KG1 (cell line): ENCODE measurements at places on chromosomes 7 and 10.

- DNase-seq, result no peak
Observed at GRCh38 chr10:22437620-22438588, 92.6 kb downstream of the SPAG6 start.

DNA sequence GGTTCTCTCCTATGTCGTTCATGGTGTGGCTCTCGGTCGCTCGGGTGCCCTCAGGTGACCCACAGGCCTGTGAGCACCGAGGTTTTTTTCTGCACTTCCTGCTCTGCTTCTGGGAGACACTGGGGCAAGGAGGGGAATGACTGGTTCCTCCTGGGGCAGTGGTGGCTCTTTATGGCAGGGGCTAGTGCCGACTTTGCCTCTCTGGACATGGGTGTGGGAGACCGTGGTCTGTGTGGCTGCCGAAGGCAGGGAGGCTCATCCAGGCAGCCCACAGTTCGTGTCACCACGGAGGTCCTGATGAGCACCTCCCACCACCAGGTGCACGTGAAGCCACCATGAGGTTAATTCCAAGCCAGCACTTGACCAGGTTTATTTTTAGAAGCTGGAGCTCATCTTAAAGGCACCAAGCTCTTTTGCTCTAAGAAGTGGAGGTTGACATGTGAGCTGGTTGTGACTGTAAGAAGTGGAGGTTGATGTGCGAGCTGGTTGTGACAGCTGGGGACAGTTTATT is 24.7 kb upstream of the DPYSL4 start:
- no peak for DNase-seq

DNA sequence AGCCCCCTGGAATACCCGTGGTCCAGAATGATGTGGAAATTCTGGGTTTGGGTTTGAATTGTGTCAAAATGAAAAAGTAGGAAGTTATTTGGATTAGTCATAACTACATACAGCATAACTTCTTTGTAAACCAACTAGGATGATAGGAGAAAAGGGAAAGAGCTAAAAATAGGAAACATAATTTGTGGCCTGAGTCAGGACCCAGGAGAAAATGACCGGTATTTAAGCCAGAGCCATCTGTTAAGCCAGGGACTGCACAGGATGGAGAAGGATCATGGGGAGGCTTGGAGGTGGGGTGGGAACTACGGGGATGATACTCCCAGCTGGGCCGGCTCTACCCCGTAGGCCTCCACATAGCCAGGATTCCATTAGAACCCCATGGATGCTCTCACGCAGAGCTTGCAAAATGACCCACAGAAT is 98.6 kb downstream of the MYOF start:
- DNase-seq, result no peak

DNA sequence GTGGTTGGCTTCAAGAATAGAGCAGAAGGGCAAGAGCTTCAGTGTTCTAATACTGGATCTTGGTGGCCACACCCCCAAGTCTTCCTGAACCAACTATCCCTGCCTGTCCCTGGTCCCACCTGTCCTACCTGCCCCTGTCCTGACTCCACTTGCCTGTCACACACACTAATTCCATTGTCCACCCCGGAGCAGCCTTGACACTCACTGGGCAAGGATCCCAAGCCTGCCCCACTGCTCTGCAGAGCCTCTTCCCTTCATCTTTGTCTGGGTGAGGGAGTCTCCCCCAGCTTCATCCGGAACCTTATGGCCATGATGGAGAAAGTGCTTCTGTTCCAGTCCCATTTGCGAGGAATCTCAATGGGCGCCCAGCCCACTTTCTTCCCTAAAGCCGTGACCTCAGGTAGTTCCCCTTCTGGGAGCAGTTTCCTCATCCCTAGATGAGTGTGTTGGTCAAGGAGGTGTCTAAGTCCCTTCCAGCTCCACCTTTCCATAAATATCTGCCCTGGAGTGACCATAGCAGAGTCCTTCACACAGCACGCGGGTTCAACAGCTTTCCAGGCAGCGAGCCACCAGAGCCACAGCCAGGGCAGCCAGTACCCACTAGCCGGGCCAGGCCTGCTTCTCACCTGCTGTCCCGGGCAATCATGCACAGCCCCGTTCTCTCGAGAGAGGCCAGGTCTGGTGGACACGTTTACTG is 61.5 kb downstream of the VIPR2 start:
- DNase-seq, result no peak

DNA sequence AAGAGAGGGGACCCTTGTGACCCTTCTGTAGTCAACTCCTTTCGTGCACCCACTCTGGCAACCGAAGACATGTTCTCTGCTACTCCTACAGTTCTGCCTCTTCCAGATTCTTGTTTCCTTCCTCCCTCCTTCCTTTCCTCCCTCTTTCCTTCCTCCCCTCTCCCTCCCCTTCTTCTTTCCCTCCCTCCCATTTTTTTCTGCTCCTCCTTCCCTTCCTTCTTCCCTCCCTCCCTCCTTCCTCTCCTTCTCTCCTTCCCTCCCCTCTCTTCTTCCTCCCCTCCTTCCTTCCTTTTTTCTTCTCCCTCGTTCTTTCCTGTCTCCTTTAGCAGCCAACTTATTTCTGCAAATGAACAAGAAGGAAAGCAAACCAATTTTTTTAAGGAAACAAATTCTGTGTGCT is 111.5 kb downstream of the NPTX2 start:
- DNase-seq, result no peak

GRCh38 chr7:39609113-39609934 is 14.0 kb upstream of the RALA start:
- DNase-seq, result no peak

GRCh38 chr10:49071160-49071761 is 44.1 kb downstream of the VSTM4 start:
- no peak for DNase-seq

GRCh38 chr7:71682841-71683781 is 551.2 kb downstream of the GALNT17 start:
- no peak for DNase-seq

- DNase-seq, result no peak
Observed at GRCh38 chr7:150388709-150389531, 9.8 kb downstream of the ZNF775 start.

DNA sequence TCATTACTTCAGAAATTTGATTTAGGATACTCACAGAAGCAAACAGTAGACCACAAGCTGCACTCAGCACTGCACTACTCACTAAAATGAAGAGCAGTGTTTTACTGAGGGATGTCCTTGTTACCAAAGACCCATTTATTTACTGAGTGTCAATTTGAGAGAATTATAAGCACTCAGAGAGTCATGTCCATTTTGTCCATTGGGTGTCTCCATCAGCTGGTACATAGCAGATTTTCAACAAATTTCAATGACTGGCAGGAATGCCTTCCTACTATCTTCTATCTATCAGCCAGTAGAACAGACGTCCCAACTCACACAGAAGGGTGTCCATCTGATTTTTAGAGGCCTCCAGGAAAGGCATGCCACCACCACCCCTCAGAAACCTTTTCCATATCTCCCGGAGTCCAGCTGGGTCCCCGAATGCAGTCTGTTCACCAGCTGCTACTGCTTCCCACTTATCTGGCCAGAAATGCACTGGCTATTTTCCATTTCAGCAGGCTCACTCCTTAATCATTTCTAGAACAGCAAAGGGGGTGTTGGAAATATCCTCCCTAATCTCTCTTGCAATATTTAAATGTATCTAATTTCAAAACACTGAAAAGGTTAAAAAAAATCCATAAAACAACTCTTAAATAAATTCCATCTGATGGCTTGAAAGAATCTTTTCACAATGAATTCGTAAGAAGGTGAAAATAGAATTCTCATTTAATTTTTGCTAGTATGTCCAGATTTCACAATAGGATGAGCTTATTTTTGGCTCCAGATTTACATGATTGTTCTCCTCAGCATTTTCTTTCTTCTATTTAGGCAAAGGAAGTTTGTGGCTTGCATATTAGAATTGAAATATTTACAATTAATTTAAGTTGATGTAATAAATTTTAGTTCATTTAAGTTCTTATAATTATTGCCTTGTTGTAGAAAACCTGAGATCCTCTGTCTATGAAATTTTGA is 1164.0 kb upstream of the CELF2 start:
- DNase-seq, result no peak

- DNase-seq, result no peak
Observed at GRCh38 chr7:23473844-23474093, 3.5 kb upstream of the IGF2BP3 start.

DNA sequence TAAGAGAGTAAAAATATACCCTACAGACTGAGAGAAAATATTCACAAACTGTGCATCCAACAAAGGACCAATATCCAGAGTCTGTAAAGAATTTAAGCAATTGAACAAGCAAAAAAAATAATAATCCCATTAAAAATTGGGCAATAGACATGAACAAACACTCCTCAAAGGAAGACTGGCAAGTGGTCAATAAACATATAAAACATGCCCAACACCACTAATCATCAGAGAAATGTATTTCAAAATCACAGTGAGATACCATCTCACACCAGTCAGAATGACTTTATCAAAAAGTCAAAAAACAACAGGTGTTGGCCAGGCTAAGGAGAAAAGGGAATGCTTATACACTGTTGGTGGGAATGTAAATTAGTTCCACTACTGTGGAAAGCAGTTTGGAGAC is 21.9 kb upstream of the ZNF804B start:
- no peak for DNase-seq

DNA sequence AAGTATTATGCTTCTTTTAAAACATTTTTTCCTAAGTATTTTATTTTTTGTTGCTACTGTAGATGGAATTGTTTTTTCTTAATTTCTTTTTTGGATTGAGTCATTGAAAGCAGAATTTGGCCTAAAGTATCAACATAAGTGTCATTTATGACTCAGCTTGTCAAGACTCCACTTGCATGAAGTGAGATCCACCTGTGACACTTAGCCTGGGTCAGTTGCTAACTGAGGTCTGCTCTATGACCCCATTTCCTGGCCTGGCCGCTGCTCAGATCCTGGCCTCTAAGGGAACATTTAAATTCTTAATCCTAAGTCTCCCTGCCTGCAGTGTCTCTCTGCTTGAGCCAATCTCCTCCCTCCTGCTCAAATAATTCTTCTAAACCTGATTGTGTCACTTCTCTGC is 35.5 kb downstream of the TMEM270 start:
- no peak for DNase-seq

DNA sequence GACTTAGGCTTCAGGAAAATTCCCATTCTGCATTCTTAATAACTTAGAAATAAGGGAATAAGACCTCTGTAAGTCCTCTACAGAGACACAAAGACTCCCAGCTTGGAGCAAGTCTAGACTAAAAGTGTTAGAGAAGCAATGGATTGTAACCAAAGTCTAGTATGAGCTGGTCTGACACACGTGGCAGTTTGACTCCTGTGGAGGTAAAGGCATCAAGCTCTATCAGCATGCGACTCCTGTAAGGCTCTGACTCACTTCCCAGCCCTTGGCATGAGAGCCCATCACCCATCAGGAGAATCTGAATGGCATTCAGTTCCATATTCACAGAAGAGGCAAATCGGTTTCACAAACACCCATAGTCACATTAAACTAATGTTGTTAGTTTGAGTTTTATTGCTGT is 4.4 kb upstream of the VSTM4 start:
- no peak for DNase-seq

- no peak for DNase-seq
Observed at GRCh38 chr10:13839430-13839990, 252.7 kb downstream of the PRPF18 start.

GRCh38 chr10:89164080-89164479 is 43.0 kb downstream of the CH25H start:
- peak; percentile 33 for DNase-seq

GRCh38 chr10:114779803-114780576 is 41.6 kb upstream of the FHIP2A start:
- DNase-seq, result no peak

GRCh38 chr10:836782-837181 is 94.7 kb downstream of the LARP4B start:
- DNase-seq, result no peak

GRCh38 chr7:108239501-108240225 is 109.5 kb upstream of the LAMB4 start:
- no peak for DNase-seq

- DNase-seq, result no peak
Observed at GRCh38 chr7:16804674-16805439, at the start of gene AGR2. TSS of gene AGR2 (minus strand) at chr7:16804999. CDS start at chr7:16801796, 3,203 bp downstream.

GRCh38 chr7:56079450-56080185 is 13.1 kb downstream of the PHKG1 start:
- no peak for DNase-seq

GRCh38 chr7:85094046-85094725 is 92.7 kb downstream of the SEMA3D start:
- DNase-seq, result no peak

DNA sequence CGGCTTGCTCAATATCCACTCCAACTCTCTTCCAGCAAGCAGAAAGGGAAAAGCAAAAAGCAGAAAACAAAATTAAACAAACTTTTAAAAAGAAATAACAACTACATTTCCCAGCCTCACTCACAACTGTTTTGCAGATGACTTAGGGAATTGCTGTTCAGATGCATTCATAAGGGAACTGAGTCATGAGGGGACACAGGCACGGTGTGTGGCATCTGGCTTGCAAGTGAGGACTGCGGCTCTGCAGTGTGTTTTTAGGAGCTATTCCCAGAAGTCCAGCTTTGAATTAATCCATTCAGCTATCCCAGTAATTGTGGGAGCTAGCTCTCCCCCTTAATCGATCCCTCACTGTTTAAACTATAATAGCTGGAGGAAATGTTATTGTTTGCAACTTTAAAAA is 30.3 kb downstream of the PTN start:
- no peak for DNase-seq

DNA sequence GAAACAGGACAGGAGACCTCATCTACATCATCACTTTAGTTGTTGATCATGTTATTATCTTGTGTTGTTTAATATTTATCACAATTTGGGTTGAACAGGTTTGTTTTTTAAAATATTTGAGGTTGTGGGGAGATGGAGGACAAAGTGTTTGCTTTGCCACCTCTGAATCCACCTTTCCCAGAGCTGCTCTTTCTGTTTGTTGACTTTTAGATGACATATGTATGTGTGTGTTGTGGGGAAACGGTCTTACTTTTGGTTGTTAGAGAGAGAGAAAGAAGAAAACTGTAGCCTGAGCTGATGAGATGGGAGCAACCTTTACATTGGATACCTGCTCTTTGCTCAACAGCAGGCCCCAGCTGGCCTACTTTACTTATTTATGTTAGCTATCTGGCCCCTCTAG is 19.0 kb upstream of the SLC16A12 start:
- no peak for DNase-seq

DNA sequence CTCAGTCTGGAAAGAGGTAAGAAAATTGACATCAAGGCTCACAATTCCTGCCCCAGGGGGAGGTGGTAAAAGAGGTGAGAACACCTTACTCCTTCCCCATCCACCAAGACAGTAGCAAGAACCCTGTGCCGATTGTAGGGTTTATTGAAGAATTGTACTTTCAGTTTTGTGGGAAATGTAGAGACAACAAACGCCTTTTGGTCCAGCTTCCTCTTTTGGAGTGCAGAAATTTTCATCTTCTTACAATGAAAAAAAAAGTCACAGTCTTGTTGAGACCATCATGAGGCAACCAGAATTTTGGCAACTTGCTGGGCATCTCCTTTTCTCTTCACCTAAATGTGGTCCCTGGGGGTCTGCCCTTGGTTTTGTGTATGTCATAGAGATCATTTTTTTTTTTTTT is 217.7 kb downstream of the TMEM178B start:
- DNase-seq, result no peak

DNA sequence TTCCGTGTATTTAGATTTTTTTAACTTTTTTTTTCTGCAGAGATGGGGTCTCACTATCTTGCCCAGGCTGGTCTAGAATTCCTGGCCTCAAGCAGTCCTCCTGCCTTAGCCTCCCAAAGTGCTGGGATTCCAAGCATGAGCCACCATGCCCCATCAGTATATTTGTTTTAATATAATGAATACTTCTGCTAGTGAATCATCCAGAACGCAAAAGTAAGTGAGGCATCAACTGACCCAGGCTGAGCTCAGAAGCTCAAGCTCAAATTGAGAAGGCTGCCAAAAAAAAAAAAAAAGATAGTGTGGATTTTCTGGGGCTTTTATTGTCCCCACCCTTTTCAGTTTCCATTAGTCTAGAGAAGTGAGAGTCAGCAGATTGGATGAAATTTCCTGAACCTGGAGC is 39.0 kb upstream of the TECTB start:
- DNase-seq, result no peak
